Stimulated activated CD4-positive, alpha-beta T cell treated with anti-CD3 and anti-CD28 coated beads, Interleukin-4, amount 100 ng/mL, for 48 hours (primary cell): ENCODE measurements at places on chromosomes 7 and 10.

- no peak for DNase-seq
These were observed 222.7 kb upstream of the C7orf33 start for GRCh38 chr7:148367731-148368475.

DNA sequence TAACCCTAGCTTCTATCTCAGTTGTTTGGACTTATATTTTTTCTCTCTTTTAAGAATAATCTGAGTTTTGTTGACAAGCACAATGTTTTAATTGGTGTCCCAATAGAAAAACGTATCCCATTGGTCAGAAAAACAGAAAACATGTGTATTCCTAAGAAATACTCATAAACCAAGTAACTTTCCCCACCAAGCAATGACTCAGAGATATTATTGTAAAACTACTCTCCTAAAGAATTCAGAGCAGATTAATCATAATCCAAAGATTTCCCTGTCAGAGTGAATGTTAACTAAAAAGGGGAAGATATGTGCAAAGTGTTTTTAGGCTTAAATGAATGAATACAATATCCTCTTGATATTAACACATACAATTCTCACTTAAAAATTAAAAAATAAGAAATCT is 29.4 kb upstream of the MBL2 start:
- DNase-seq = no peak

DNA sequence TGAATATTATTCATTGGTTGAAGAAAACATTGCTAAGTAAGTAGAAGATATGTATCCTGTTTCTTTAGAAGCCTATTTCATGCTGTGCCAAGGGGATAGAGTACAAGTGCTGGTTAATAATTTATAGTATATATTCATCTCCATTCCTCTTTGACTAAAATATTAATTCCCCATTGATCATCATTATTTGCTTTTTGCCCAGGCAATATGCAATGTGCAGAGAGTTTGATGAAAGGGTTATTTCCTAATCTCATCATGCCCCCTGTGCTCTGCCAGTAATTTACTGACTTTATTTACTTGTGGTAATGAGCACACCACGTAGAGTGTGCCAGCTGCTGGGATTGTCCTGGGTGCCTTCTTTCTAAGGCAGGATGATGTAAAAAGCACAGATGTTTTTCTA is 180.9 kb downstream of the REEP3 start:
- no peak for DNase-seq

GRCh38 chr7:38318241-38318640 is 44.8 kb upstream of the TARP start:
- no peak for DNase-seq

GRCh38 chr10:106473129-106473685 is 691.3 kb downstream of the SORCS1 start:
- no peak for DNase-seq

GRCh38 chr10:662686-663465 is 26.6 kb downstream of the DIP2C start:
- no peak for DNase-seq

DNA sequence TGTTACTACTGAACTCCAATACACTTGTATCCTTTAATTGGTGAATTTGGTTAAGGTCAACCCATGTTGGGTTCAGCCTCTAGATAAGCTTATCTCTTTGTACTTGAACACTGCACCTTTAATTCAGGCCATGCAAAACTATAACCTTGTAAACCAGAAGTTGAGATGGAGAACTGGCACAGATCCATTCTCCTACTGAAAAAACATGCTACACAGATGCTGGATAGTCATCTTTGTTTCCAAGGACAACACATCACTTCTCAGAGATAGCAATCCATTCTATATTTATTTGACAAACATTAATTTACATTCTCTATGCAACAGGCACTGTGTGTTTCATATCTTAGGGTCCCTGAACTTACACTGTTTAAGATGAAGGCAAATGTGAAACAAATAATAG is 2.9 kb upstream of the CDK14 start:
- DNase-seq = no peak

GRCh38 chr10:13987446-13987845 is 343.3 kb downstream of the FRMD4A start:
- no peak for DNase-seq

- no peak for DNase-seq
These were observed 96.6 kb upstream of the NMT2 start for GRCh38 chr10:15265056-15265455.

DNA sequence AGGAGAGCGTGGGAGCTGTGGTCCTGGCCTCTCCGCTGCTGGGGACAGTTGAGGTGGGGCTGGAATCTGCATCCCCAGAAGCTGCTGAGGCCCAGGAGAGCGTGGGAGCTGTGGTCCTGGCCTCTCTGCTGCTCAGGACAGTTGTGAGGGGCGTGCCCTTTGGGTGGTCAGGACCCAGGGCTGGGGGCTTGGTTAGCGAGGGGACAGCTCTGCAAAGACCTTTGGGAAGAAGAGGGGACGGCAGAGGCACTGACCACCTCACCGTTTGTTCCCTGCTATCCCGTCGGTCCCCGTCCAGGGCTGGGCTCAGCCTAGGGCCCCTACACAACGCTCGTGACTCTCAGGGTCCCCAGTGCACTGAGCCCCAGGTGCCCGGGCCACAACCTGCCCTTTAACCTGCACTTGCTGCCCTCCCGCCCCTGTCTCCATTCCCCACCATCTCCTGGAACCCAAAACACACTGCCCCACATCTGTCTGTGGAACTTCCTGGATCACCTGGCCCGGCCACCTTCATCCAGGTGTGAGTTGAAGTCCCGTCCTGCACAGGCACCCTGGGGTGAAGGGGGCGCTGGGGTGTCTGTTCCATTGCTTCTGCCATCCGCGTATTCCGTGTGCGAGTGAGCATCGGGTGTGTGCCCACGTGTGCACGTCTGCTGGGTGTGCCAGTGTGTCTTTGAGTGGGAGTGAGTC is 14.1 kb downstream of the FOXL3 start:
- no peak for DNase-seq

DNA sequence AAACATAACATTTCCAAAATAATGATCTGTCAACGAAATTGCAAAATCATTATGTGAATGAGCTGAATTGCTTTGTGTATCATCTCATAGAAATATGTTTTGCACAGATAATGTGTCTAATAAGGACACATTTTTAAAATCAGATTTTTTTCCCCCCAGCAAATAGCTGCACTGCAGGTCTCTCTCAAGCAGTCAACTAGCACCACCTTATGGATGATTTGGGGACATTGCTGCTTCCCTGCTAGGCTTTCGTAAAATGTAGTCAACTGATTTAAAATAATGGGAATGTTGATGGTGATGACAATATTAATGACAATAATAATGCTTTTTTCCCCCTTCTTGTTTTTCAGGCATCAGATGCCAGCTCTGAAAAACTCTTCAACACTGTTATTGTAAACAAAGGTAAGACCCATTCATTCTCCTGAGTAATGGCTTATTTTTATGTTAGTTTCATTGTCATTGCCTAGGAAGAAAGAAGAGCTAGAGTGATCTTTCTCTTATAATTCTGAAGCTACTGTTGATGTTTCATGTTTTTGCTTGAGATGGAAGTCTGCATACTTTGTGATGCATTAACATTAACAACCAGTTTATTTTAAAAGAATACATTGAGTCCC is 433.6 kb upstream of the GALNT17 start:
- no peak for DNase-seq

DNA sequence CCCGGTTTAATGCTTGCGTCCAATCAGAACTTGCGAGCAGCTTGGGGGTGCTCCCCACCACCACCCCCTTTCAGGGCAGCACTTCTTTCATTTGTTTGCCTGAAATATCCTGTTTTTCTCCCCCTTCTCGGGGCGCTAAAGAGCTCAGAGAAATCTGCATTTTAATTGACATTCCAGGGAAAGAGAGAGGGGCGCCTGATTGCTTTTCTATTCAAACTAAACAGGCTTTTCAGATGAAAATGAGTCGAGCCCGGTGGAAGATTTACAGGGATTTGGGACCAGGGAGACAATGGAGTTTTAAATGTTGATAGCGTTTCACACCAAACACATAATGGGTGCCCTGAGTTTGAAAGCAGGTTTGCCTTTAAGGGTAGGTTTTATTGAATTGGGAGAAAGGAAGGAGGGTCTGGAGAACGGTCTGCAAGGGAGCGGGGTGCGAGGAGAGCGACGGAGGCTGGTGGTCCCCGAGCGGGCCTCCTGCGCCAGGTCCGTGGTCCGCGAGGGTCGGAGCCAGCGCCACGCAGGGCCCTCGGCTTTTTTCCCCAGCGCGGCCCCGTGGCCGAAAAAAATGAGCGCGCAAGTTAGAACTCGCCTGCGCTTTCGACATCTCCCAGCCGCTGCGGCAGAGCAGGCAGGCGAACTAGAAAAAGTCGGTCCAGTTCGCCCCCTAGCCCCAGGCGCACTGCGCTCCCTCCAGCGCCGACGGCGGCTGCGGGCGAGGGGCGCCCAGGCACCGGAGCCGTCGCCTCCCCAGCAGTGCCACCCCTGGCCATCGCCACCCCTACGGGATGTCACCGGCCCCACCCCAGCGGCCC is 1.3 kb downstream of the FGFR2 start:
- no peak for DNase-seq

DNA sequence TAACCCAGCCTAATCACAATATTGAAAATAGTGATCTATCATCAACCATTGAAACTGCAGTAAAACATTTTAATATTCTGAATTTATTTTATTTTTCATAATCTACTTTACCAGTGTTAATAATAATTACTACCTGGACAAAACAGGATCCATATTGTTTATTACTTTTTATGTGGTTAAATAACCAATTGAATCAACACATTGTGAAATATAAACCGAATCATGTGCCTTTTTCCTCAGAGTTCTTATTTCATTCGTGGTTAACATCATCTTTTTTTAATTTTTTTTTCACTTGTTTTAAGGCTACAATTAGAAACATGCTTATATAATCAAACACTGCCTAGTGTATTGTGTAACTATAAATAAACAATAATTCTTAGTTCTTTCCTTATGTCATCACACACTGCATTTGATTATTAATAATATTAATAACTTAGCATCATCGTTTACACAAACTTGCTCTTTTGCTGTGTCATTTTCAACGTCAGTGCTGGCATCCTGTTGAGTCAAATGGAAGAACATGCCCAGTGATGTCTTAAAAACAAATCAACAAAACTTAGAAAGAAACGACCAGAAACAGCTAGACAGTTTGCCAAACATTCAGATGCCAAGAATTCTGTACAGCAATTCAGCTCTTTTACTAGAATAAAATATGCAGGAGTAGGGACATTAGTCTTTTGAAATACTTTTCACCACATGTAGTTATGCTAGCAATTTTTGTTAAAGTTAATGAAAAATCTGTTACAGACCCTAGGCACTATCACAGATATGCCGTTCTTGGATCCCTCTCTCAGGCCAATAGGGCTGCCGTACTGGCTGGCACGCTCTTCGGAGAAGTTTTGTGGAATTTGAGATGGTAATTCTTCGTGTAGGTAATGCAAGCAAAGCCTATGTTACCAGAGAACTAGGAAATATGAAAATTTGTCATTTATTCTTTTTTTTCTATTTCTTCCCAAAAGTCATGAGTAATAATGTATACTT is 330.4 kb upstream of the SEMA3A start:
- DNase-seq = no peak

DNA sequence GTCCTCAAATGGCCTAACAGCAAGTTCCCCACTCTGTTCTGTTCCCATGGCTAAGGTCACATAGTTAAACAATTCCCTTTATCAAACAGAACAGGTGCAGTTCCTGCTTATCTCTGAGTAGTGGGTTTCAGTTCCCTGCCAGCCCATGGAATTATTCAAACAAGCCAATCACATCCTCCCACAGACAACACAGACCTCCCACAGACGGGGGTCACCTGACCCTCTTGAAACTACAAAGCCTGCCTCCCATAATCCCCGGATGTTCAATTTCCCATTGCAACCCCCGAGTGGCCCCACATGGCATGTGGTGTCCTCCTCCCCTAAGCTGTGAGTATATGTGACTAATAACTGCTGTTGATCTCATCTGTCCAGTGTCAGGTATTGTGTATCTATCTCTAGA is 64.1 kb downstream of the TMEM168 start:
- no peak for DNase-seq

- no peak for DNase-seq
These were observed 21.1 kb upstream of the HIPK2 start for GRCh38 chr7:139798892-139799291.

- no peak for DNase-seq
These were observed 16.8 kb downstream of the SFRP4 start for GRCh38 chr7:37899712-37900247.

- DNase-seq = no peak
These were observed 65.8 kb upstream of the SKAP2 start for GRCh38 chr7:26930201-26930600.

DNA sequence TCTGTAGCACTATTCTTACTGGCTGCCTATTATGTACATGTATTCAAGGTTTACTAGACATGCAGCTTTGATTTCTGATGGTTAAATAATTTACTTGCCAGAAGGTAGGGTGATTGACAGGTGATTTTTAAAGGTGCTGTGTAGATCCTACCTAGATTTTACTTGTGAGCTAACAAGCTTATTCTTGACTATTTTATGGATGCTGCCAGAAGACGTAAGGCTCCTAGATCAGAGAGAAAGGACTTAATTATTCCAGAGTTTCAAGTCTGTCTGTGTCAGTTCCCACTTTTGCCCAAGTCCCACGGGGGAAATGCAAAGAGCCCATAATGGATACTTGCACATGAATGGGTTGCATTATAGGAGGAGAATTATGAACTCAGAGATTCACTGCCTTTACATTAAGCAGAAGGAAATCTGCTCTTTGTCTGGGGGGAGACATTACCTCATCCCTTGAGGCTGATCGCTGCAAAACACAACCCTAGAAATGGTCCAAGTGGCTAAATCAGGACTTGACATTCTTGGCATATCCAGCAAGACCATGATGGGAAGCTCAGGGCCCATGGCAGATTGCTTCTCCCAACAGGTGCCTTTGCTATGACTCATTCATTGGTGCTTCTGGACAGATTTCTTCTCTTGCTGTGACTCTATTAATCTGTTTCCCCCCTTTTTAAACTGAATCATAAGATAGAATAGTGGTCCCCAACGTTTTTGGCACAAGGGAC is 32.1 kb downstream of the GPR158 start:
- no peak for DNase-seq

GRCh38 chr7:100166317-100166940 is 2.0 kb downstream of the GAL3ST4 start:
- DNase-seq = no peak

DNA sequence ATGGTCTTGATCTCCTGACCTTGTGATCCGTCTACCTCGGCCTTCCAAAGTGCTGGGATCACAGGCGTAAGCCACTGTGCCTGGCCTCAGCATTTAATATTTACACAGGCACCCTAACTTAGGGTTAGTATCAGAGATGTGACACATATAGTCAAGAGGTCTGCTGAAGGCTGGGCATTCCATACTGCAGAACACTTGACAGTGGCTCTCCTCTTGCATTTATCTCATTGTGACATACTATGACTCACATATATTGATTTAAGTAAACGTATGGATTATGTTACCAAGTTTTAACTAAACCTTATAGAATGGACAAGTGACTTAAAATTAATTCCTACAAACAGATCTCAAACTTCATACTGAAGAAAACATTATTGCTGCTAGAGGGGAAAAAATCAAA is 36.6 kb downstream of the BRAF start:
- DNase-seq = no peak
